ENCODE measurements at places on chromosomes 3 and 15. TPM values are rescaled to one million over a fixed set of nuclear protein-coding genes. Genes with fewer than 3 reads are reported as not detected.

The PCOLCE2 gene
- total RNA-seq = 6.8 TPM

The SATB1 gene
- total RNA-seq = 23.4 TPM

The ZPLD1 gene
- total RNA-seq = not detected

The STAC gene
- 3.0 TPM for total RNA-seq

The RTP3 gene
- total RNA-seq = not detected

DNA sequence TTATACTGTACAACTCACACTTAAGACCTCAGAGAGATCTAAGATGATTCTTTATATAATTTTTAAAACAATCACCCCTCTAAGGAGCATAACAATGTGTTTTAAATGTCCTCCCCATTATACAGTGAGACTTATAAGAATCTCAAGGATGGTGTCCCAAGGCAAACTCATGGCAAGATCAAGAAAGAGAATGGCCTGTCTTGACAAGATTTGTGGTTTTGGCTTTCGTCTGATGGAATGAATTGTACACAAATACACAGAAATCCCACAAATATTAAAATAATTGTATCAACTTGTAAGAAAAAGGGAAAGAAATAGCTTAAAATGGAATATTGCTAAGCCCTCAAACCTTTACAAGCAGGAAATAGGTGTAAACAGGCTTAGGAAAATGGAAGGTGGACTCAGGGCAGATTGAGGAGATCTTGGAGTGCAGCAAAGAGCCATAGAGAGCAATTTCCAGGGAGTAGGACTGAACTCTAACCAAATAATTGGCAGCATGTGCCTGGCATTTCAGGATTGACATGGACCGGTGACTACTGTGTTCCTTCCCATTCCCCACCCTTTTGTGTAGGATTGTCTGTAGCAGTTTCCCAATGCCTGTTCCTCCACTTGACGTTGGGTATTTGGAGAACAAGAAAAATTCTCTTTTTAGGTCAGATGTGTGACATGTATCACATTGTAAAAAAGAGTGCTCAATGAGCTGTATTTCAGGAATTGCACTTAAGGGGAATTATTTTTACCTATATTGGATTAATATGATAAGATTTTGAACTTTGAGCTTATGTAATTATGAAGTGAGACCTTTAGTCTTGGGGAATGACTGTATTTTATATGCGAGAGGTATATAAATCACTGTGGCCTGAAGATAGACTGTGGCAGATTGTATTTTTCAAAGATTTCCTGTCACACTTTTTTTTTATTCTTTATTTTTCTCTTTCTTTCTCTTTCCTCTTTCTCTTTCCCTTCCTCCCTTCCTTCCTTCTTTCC lies 317.8 kb upstream of the SLITRK3 start:
- no peak overlapping the region for H3K27ac ChIP-seq
- no peaks in the 10 kb centered on the region for H3K36me3 ChIP-seq
- H3K4me1 ChIP-seq = no peaks in the 10 kb centered on the region
- H3K4me3 ChIP-seq = no peak overlapping the region

DNA sequence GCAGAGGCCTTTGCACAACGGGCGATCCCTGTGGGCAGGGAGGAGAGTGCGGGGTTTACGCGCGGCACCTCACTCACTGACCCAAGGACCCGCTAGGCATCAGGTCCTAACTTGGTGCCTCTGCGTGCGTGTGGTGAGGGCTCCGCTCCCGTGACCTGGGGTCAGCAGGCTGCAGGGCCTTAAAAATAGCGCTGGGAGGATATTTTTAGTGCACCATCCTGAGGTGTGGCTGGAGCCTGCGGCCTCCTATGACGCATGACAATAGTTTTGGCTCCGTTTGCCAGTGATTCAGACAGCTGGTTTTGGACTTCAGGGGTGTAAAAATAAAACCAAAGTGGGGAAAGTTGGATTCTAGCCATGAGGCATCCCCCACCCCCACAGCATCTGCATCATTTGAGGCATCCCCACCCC lies 139.0 kb downstream of the FAM43A start:
- no peaks in the 10 kb centered on the region for H3K4me1 ChIP-seq
- no peak for DNase-seq
- no peak overlapping the region for H3K4me3 ChIP-seq
- H3K27me3 ChIP-seq = no peaks in the 10 kb centered on the region
- H3K36me3 ChIP-seq = no peaks in the 10 kb centered on the region

DNA sequence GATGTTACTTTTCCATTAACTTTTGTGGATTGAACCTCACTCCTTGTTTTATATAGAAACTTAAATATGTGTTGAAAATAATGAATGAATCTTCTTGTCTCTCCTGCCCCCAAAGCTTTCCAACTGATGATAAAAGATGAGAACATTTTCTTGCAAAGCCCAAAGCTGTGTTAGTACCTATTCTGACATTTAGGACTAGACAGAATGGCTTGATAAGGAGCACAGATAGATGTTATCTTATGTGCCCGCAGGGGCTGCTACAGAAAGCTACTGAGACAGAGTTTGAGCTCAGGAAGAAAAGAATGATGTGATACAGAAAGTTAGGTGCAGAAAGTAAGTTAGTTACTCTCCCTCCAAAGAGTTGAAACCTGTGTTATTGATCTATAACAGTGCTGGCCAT lies 109.4 kb upstream of the ATP11B start:
- H3K27me3 ChIP-seq = no peaks in the 10 kb centered on the region
- H3K4me1 ChIP-seq = no peaks in the 10 kb centered on the region

- no peak overlapping the region for H3K4me3 ChIP-seq
- H3K27me3 ChIP-seq = no peaks in the 10 kb centered on the region
- H3K27ac ChIP-seq = no peak overlapping the region
- DNase-seq = no peak
- H3K36me3 ChIP-seq = peaks cover 4% of the 10 kb centered on the region
Observed at GRCh38 chr15:92519709-92520108, 126.0 kb downstream of the ST8SIA2 start.

GRCh38 chr3:172586436-172586835 lies 63.2 kb upstream of the TNFSF10 start:
- no peak for DNase-seq
- H3K27ac ChIP-seq = no peak overlapping the region
- no peaks in the 10 kb centered on the region for H3K27me3 ChIP-seq
- H3K36me3 ChIP-seq = no peaks in the 10 kb centered on the region

- H3K27ac ChIP-seq = peak overlapping the region; percentile 99
- no peaks in the 10 kb centered on the region for H3K27me3 ChIP-seq
- peaks cover 12% of the 10 kb centered on the region for H3K4me1 ChIP-seq
- no peak for DNase-seq
- H3K4me3 ChIP-seq = peak overlapping the region; percentile 97
Observed at GRCh38 chr3:177195242-177195991, 1.9 kb downstream of the TBL1XR1 start.

DNA sequence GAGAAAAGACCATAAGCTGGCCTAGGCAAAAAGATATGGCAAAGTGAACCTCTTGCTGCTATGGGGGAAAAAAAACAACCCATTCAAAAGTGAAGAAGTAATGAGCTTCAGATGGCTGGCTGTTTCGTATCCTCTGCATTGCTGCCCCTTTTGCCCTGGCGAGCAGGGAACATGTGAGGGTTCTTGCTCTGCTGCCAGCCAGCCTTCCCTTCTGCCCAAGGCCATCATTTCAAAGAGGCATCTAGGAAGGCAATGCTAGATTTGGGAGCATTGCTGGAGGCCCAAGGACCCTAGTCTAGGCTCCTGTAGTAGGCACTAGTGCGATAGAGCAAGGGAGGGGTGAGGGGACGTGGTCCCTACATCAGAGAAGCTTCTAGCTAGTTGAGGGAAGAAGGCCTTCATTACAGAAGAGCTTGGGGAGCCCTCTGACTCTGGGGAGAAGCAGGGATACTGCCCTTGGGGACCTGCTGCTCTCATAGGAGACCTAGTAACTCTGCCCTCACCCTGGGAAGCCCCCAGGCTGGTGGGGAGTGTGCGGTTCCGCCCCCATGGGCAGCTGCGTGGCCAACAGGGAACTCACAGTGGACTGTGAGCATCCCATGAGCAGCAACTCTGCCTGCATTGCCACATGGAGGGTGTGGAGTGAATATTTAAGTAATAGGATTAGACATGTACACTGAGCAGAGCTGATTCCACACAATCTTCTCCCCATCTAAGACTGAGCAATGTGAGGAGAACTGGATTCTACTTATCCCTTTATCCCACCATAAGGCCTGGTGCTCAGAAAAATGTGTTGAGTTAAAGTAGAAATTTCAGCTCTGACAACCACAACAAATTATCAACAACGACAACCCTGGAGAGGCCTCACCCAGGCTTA lies 21.3 kb downstream of the ITGA11 start:
- no peak overlapping the region for H3K27ac ChIP-seq
- peak; percentile 12 for DNase-seq
- no peaks in the 10 kb centered on the region for H3K36me3 ChIP-seq
- H3K4me1 ChIP-seq = no peaks in the 10 kb centered on the region
- H3K27me3 ChIP-seq = no peaks in the 10 kb centered on the region

Data from H9 (cell line).